ENCODE measurements at places on chromosomes 6 and 20. TPM values are rescaled to one million over a fixed set of nuclear protein-coding genes. Genes with fewer than 3 reads are reported as not detected.

RFX6 gene
- not detected for total RNA-seq

KHDC1 gene
- 2.9 TPM for total RNA-seq

SEMG1 gene
- not detected for total RNA-seq

CAGE1 gene
- total RNA-seq = 0.30 TPM

DNA sequence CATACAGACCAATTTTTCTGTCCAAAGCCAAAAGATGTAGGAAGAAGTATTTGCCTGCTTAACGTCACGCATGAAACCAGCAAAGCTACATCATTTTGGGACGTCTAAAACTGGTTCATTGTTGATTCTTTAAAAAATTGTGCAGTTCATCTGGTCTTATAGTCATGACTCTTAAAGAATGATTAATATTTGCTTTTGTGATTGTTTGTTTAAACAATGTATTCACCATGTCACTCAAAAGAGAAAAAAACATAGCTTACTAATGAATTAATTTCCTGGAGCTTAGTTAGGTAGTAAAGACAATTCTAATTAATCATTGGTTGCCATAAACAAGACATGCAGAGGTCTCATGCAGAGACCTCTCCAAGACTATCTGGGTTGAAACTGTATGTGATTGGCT lies 157.3 kb downstream of the RPS12 start:
- DNase-seq = no peak

DNA sequence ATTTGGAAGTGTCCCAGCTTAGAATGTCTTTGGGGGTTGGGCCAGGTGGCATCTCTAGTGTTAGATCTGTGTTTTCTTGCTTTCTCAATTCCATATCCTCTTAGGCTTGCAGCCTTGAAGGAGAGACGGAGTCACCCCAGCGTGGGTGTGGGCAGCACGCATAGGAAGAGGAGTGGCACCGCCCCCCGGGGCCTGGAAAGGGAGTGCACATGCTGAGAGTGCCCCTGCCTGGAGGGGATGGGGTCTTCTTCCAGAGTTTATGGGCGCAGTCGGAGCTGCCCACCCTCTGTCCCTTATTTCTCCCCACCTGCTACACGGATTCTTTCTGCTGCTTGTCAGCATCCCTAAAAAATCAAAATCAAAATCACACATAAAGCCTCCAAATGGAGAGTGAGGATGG lies 309.7 kb downstream of the QKI start:
- no peak for DNase-seq

DNA sequence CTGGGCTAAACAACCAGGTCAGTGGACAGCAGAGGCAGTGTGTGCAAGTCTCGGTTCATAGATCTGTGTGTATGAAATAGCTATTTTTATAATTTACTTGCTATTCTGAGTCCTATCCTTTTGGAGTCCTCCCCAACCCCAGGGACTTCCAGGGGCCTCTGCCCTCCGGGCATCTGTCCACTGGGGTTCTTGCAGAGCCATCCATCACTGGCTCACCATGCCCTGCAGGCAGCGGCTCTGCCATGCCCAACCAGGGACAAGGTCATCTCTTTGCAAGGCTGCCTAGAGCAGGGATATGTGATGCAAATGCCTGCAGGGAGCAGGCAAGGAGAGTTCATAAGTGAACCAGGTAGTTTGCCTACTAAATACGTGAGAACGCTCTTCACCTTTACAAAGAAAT lies 10.5 kb upstream of the BEND3 start:
- no peak for DNase-seq

DNA sequence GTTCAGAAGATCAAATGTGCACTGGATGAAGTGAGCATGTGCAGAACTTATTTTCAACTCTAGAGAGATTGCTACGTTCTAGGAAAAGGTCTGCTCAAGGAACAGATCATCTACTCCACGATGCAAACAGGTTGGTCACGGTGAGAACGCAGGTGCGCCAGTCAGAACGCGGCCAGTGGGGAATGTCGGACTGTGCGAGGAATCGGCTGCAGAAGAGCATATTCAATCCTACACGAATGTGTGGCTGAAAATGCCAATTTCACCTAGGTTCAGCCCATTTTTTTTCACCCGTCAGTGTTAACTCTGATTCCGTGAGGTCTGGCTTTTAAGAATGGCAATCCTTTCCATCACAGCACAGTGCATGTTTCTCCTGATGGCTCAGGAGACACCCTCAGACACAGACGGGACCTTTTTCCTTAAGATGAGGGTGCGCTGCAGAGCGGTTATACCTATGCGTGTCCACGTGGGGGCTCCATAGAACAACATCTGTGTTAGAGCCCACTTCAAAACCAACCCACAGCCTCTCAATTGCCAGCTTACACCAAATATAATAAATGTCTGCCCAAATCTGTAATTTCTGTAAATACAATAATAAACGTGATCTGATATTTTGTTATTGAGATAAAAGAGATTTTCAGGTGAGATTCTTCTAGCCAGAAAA lies 250.4 kb downstream of the FOXA2 start:
- peak; percentile 8 for DNase-seq

GRCh38 chr20:5400164-5400762 lies 83.5 kb upstream of the PROKR2 start:
- peak; percentile 2 for DNase-seq

DNA sequence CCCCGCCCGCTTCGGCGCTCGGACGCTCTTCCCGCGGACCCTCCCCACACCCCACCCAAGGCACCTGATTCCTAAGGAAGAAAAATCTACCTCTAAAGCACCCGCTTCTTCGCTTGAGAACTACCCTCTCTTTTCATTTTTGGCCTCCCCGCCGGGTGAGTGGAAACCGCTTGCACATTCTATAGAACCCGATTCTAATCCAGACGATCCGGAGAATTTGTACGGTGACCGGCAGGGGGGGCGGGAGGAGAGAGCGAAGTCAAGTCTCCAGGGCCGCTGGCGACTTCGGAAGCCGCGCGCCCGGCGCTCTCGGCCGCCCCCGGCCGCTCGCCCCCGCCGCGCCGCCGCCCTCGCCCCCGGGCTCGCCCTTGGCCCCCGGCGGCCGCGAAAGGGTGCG lies at the start of gene RBM24:
RBM24 (plus strand) TSS at position 262 of the 397 bp plus-strand sequence. CDS start 221 bp downstream, outside the sequence.
- DNase-seq = peak; percentile 69

DNA sequence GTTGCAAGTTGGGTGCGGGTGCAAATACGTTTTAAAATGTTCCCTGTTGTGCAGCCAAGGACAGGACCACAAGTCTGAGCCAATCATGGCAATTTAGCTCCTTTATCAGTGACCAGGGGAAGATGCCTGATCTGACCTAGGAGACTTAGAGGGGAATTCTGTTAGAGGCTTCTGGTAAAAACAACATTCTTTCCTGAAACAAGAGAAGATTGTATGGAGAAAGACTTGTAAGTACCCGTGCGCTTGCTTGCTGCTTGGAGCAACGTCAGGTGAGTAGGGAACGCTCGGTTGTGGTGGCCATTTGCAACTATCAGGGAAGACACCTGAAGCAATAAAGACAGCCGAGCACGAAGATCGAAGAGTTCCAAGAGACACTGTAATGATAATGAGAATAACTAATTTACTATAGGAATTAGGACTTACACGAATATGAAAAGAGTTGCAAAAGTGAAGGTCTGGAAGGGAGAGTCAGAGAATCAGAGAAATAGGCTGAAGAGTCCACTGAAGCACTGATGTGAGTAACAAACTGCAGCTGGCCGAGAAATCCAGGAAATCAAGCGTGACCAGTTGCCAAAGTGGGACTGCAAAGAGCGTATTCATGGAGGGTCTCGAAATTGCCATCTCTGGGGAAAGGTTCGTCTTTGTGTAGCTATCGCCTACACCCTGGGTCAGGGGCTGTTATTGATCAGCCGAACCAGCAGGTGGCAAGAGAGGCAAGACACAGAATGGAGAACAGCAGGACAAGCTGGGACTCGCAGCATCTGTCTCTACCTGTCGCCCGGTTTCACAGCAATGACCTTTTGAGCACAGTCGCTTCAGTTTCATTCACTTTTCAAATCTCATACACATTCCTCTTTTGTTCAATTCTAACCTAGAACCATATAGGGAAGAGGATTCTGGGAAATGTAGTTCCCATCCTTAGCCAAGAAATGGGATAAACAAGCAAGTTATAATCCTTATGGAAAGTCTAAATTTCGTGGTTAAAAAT lies 26.1 kb downstream of the LOC128125822 start:
- peak; percentile 22 for DNase-seq

DNA sequence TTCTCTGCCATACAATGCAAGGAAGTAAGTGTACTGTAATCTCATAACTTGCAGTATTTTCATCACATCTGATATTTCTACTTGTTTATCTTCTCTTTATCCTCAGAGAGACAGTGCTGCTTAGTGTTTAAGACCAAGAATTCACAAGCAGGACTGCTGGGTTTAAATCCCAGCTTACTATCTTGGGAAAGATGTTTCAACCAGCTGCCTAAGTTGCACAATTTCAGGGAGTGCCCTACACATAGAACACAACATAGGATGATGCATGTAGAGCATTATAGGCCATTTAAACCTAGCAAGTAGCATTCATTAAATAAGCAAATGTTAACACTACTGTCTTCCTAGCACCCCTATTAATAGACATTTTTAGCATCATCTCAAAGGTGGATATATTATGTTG lies 205.2 kb upstream of the CEP162 start:
- DNase-seq = no peak

GRCh38 chr6:159116343-159116742 lies 52.9 kb upstream of the FNDC1 start:
- no peak for DNase-seq

- no peak for DNase-seq
Observed at GRCh38 chr6:44222486-44223318, 693 bp upstream of the SLC29A1 start.

DNA sequence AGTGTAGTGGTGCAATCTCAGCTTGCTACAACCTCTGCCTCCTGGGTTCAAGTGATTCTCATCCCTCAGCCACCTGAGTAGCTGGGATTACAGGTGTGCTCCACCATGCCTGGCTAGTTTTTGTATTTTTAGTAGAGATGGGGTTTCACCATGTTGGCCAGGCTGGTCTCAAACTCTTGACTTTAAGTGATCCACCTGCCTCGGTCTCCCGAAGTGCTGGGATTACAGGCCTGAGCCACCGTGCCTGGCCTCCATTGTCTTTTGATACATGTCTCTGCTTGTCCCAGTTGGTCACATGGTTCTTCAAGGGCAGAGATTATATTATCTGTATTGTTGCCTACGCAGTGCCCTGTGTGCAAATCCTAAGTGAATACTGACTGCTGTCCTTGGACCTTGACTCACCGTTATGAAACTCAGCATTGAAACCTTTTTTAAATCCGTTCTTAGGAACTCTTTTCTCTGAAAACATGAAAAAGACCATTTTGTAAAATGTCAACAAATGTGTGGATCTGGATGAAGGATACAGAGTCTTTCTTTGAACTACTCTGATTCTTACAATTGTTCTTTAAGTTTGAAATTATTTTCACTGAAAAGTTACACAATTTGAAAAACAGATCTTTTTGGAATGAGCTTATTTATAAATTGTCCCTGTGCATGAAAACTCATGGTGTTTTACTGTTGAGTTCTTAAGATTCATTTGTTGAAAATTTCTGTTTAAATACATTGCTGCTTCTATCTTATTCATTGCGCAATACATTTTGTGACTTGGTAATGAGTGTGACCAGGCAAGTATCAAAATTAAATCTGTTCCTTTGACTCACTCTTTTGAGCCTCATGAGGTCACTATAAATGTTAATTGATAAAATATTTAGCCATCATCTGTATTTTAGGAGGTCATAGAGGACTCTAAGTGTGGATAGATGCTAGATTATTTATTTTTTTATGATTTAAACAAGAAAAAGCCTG lies 293.5 kb downstream of the UTRN start:
- DNase-seq = no peak

GRCh38 chr20:7217606-7218005 lies 450.1 kb downstream of the BMP2 start:
- DNase-seq = no peak

GRCh38 chr6:133918208-133918930 lies 29.5 kb downstream of the TCF21 start:
- no peak for DNase-seq

DNA sequence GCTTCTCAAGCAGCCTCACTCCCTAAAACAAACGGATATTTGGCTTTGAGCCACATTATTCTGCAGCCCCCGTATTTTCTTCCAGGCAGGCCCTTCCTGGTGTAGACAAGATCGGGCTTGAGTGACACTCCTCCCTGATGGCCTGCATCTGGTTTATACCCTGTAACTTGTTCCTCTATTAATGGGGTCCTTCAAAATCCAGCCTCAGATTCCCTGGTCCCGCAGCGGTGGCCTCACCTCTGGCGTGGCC lies 375 bp upstream of the TMEM14C start:
- no peak for DNase-seq

DNA sequence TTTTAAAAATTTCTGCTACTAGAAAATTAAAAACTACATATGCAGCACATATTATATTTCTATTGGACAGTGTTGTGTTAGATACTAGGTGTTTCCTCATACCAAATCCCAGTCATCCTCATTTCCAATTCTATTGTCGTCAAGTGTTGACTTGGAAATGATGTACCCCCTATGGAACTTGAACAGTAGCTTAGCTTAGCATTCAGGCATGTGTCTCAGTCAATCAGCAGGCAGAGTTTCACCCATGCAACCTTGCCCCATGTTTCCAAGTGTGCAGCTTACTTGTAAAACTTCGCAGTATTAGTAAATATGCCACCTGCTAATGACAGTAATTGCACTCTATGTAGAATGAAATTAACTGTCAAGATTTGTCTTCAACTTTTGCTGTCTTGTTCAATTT lies 59.5 kb downstream of the SAMD3 start:
- no peak for DNase-seq

DNA sequence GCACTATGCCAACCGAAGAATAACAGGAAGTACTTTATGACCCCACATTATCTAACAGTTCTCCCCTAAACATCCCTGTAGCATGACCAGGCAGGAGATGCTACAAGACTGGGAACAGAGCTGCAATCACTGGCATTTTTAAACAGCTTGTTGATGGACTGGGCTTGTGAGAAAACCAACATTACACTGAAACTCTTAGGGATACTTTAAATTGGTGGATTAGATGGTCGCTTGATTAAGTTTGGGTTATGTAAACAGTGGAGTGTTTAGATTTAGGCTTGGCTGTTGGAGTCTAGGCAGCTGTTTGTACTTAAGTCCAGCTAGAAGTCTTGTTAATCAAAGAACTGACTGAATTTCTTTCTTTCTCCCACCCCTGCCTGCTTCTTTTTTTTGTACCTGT lies 234.1 kb upstream of the BMP2 start:
- DNase-seq = peak; percentile 93

DNA sequence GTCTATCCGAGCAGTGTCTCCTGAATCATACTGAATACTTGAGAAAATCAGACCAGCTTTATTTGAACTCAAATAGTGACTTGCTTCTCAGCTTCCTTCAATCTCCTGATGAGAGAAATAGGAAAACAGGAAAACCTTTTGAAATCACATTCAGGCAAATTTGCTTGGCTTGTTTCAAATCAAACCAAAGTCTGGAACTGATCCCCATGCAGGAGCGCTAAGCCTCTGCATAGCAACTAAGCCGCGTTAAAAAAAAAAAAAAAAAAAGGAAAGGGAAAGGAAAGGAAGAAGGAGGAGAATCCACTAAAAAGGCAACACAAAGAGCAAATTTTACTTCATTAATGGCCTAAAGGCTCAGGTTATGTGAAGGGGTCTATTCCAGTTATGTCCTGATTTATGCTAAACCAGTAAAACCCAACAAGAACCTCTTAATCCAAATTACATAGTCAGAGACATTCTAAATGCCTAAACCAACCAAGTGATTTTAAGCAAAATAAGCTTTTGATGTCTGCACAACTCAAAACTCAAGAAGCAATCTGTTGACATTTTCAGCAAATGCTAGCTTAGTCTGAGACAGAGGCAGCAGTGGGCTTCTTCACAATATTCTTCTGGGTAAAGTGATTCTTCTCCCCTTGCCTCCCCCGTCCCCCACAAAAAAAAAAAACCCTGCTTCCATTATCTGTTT lies 112.5 kb downstream of the SOBP start:
- no peak for DNase-seq

Measured in astrocyte (in vitro differentiated cells and primary cell).